Astrocyte (in vitro differentiated cells and primary cell): ENCODE measurements at places on chromosomes 13 and 19. TPM values are rescaled to one million over a fixed set of nuclear protein-coding genes. Genes with fewer than 3 reads are reported as not detected.

KLK2 gene
- not detected in 2 replicates for total RNA-seq

GRCh38 chr19:47155148-47155547 is 24.5 kb downstream of the SAE1 start:
- no peak overlapping the region for H3K4me3 ChIP-seq
- peaks cover 43% of the 10 kb centered on the region for H3K36me3 ChIP-seq
- no peaks in the 10 kb centered on the region for H3K27me3 ChIP-seq
- H3K4me1 ChIP-seq, result peaks cover 32% of the 10 kb centered on the region
- no peak overlapping the region for H3K27ac ChIP-seq

DNA sequence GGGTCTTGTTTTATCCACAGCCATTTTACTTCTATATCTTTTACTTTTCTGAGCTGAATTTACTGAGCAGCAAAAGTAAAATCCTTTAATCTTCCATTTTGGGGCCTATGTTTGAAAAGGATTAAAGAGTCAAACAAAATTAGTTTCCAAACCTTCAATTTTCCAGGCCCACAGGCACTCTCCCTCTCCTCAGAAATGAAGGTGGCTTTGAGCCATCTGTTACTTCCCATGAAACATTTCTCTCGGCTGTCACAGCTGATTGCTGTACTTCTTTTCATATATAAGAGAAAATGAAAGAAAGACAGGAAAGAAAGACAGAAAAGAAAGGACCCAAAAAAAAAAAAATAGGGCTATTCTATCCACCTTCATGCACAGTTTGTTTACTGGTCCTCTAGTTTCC is 194.9 kb downstream of the LACC1 start:
- no peak overlapping the region for H3K27ac ChIP-seq
- no peaks in the 10 kb centered on the region for H3K36me3 ChIP-seq
- no peaks in the 10 kb centered on the region for H3K4me1 ChIP-seq
- DNase-seq, result no peak
- H3K4me3 ChIP-seq, result no peak overlapping the region

GRCh38 chr13:73505376-73505890 is 446.6 kb downstream of the KLF5 start:
- H3K4me1 ChIP-seq, result no peaks in the 10 kb centered on the region
- no peak overlapping the region for H3K27ac ChIP-seq
- no peaks in the 10 kb centered on the region for H3K27me3 ChIP-seq
- H3K4me3 ChIP-seq, result no peak overlapping the region
- no peaks in the 10 kb centered on the region for H3K36me3 ChIP-seq

- no peak overlapping the region for H3K4me3 ChIP-seq
- no peaks in the 10 kb centered on the region for H3K27me3 ChIP-seq
- no peak for DNase-seq
- H3K27ac ChIP-seq, result no peak overlapping the region
These were observed 138.4 kb downstream of the ATP11A start for GRCh38 chr13:112828082-112828699.

- no peak overlapping the region for H3K4me3 ChIP-seq
- no peaks in the 10 kb centered on the region for H3K27me3 ChIP-seq
- H3K36me3 ChIP-seq, result no peaks in the 10 kb centered on the region
- no peak for DNase-seq
- no peaks in the 10 kb centered on the region for H3K4me1 ChIP-seq
These were observed 58.8 kb downstream of the DCLK1 start for GRCh38 chr13:36072152-36072935.

DNA sequence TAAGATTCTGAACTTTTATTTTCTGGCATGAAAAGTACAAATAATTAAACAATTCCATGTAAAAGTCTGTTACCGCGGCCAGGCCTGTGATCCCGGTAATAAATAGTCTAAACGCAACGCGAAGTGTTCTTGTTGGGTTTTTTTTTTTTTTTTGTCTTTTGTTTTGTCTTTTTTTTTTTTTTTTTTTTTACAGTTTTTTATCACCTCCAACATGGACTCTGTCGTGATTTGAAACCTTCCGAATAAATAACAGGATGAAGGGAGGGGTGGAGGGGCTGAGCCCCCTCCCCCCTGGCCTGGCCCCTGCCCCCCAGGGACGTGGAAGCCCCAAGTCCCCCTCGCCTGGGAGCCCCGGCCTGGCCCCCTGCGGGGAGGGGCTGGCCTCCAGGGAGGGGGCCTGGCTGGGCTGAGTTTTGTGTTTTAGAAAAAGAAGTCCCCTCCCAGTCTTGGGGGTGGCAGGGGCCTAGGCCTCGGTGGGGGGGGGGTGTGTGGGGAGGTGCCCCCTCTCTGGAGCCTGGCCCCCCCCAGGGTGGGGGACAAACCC is 16.0 kb downstream of the PRKCSH start:
- no peak overlapping the region for H3K4me3 ChIP-seq
- no peaks in the 10 kb centered on the region for H3K4me1 ChIP-seq
- no peaks in the 10 kb centered on the region for H3K36me3 ChIP-seq
- H3K27ac ChIP-seq, result no peak overlapping the region
